ENCODE measurements at places on chromosomes 12 and 14.

DNA sequence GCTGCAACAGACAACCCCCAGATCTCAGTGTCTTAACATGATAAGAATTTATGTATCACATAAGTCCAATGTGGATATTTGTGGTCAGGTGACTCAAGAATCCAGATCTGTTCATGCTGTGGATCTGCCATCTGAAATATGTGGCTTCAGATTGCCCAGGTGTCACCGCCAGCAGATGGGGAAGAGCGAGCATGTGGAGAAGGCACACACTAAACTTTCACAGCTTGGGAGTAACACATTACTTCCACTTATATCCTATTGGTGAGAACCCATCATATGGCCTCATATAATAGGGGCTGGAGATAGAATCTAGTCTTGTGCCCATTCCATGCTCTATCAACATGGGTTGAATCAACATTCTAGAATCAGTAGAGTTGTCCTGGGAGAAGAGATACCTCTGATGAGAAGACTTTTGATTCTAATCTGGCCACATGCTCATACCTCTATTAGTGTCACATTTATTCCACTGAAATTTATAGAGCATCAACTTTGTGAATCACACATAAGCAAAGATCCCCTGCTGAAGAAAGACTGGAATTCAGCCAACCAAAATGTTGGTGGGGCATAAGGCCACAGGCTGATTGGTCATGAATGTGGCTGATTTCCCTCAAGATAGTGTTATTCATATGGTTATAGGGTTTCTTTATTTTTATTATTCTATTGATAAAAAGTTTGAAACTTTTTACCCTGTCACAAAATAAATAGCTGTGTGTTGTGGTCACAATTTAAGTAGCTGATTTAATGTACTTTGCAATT is 6.0 kb upstream of the CALCOCO1 start:
- DNase-seq: no peak

DNA sequence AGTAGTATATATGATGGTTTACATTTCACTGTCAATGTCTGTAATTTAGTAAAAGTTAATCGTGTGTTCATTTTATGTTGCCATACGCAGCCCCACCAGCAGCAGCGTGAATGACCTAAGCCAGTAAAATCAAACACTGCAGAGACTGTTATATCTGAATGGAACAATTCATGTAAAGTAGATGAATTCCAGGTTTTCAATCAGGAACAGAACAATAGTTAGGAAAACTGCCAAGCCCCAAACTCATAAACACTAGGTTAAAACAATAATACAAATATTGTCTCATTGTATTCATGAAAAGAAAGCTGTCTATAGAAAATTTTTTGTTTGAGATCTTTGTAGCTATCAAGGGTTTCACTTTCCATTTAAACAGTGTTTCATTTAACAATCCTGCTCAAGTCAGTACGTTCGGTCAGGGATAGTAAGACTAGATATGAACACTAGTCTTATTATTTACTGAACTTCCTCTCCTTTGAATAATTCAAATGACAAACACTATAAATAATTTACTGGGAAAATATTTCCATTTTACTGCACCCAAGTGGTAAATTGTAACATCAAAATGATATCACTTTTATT is 256.8 kb upstream of the FLRT2 start:
- DNase-seq: no peak

GRCh38 chr12:14514154-14514842 is 53.4 kb downstream of the PLBD1 start:
- DNase-seq: no peak

DNA sequence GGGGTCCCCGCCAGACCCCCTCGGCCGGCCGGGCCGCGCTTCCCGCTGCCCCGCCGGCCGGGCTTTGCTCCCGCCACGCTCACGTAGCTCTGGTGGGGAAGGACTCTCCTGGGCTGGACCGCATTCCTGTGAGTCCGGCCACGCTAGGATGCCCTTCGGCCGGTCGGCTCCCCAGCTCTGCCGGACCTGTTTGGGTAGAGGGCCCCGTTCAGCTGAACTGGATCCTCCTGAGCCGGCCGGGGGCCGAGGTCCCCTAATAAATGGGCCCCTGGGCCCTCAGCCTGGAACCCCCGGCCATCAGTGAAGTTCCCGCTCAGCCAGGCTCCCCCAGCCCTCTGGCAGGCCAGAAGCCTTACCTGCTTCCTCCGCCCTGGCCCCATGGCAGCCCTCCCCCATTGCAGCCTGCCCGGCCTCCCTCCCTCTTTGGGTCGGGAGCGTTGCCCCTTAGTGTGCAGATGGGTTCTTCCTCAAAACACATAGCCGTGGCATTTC is 593 bp downstream of the UNC119B start:
- DNase-seq: peak; percentile 4

DNA sequence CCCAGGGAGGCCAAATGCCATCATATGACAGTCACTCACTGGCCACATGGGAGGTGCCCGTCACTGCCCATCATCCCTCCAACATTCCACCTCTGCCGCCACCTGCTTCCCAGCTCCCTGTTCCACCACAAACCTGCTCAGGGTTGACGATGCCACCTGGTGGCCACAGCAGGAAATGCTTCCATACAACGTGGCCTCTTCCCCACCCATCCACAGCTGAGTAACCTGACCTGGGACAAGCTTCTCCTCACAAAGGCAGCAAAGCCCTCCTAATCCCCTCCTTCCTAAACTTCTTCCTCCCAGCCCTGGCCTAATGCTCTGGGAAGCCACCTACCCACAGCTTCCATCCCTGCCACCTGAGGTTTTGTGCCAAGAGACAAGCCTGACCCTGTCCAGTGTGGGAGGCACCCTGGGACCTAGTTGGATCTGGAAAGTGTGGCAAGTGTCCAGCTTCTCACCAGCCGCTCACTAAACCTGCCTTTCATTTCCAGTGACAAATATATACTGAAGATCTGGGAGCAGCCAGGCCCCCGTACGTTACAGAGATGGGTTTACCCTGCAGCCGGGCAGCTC is 4.3 kb downstream of the DEGS2 start:
- DNase-seq: no peak

- DNase-seq: no peak
These were observed 109.0 kb downstream of the APAF1 start for GRCh38 chr12:98754095-98754494.

DNA sequence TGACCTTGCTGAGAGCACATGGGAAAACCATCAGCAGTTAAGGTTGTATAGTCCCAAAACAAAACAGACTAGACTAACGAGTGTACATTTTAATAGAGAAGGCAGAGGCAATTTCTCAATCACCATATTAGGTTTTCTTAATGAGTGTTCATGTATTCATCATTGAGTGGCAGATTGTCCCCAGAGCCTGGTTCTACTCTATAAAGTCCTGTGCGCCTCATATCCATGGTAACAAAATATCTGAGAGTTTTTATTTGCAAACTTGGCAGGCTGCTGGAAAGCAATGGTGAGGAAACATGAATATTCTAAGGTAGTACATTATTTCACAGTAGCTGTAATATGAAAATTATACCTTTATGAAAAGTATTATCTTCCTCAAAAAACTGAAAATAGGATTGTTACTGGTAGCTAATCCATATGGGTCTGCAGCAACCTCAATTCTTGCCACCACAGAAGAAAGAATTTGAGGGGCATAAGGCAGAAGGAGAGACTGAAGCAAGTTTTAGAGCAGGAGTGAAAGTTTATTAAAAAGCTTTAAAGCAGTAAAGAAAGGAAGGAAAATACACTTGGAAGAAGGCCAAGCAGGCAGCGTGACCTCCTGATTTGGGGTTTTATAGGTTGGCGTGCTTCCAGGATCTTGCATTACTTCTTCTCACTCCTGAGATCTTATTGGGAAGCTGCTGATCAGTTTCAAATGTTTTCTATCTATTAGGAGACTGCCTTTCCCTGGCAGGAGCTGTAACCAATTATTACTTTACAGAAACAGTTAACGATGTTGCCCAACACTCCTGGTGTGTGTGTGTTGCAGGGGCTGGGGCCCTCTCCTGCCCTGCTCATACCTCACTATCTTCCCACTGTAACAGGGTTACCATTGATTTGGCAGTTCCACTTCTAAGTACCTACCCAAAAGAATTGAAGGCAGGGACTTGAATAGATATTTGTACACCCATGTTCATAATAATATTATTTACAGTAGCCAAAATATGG is 154.0 kb upstream of the NUDT4 start:
- DNase-seq: no peak

GRCh38 chr14:65846196-65846868 is 433.8 kb downstream of the FUT8 start:
- DNase-seq: no peak

DNA sequence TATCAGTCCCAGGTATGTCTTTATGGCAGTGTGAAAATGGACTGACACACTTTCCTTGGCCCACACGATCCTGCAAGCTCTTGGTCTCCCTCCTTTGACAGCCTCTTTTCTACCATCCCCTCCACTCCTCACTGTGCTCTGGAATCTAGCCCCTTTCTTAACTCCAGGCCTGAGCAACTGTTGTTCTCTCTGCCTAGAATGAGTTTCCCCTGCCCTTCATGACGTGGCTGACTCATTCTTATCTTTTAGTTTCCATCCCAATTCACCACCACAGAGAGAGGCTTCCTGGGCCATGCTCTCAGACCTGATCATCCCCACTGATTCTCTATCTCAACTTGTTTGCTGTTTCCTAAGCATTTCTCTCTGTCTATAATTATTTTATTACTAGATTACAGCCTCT is 157.4 kb upstream of the HMGA2 start:
- DNase-seq: no peak

GRCh38 chr14:103641161-103641560 is 12.2 kb downstream of the KLC1 start:
- DNase-seq: no peak

- no peak for DNase-seq
These were observed 85.9 kb downstream of the ESR2 start for GRCh38 chr14:64208261-64208660.

GRCh38 chr14:40983604-40984003 is 623.1 kb upstream of the LRFN5 start:
- DNase-seq: no peak

DNA sequence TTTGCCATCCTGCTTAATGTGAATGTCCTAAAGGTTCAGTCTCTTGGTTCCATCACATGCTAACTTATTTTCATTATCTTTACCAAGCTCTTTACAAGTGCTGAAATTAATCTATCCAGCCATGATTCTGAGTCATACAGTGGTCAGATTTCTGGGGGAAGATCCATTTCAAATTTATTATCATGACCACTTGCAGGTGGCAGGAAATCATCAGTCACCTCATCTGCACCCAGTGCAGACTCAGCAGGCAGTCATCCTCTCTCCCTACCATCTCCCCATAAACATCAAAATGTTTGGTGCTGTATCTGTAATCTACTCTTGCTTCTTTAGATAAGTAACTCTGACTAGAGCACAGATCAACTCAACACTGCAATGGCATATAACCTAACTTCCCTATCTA is 23.5 kb downstream of the ATG14 start:
- DNase-seq: no peak

DNA sequence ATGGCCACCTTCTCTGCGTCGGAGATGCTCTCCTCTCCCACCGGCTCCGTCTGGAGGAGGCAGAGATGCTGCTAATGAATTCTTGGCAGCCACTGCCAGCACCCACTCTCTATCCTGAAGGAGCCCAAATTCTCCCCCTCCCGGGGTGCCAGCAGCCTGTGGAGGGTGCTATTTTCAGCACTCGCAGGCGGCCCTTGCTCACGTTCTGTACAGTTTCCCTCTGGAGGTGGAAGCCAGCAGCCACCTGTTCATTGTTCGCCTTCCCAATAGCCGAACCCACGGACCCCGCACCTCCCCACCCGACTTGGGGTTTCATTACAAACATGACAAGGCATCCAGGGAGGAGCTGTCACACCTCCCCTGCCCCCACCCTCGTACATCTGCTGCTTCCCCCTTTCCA is 27.8 kb downstream of the SNRNP35 start:
- no peak for DNase-seq

DNA sequence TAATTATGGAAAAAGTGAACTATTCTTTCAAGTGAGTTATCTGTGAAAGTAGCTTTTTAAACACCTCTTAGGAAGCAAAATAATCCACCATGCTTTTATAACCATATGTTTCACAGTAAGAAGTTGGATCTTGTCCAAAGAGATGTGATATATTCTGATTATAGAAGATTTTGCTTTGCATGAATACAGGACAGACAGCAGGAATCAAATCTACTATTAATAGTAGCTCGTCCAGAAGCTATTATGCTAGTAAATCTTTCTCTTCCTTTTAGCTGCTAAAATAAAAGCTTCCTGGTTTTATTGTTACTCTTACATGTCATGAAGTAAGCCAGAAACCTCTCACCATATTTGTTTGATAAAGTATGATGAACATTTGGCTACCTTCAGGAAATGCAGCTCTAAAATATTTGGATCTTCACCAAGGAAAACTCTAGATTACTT is 257.0 kb downstream of the IPO8 start:
- DNase-seq: no peak

DNA sequence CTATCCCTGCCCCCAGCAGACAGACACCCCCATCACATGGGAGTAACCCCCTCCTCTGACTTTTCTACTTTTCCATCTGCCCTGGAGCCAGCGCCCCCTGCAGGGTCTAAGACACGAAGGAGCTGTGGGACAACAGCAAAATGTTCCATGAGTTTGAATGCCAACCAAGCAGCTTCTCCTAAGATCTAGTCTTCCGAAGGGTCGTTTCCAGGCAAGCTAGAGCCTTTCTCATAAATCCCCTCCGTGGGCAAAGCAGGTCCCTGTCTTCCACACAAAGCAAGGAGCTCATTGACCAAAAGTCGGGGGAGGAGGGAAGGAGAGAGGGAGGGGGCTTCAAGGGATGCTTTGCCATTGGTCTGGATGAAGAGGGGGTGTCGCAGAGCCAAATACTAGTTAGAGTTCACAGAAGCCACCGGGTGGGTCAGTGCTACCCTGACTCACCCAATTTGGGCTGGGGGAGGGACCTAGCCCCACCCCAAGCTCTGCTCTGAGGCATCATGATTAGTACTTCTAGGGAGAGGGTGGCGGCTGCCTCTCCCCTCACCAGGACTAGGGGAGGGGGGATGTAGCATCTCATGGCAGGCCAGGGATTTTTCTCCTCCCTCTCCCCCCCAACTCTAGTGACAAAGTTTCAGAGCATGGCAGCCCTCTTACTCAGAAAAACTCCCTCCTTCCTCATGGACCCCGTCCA is 1.6 kb downstream of the MSI1 start:
- no peak for DNase-seq

DNA sequence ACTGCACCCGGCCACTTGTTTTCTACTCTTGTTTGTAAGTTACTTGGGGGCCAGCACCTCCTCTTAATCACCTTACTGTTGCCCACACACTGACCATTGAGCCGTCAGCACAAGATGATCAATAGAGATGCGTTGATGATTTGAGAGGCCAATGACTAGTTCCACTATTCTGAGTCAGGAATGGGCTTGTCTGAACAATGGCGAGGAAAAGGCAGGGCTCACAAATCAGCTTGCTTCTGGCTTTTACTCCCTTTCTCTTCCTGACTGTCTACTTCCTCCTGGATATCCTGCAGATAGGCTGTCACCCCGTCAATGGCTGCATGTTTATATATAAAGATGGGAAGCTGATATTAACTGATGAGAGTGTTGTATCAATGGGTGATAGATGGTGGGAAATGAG is 29.1 kb upstream of the HDAC7 start:
- no peak for DNase-seq

GRCh38 chr12:131913666-131914065 is 15.4 kb upstream of the PUS1 start:
- DNase-seq: no peak

All from activated T-helper 9 cell treated with anti-CD3 and anti-CD28 coated beads, Interleukin-2, amount 50 U/mL, for 16 hours (primary cell).